NCI-H1436 treated with DMSO at 0.1 percent for 48 hours (cell line): ENCODE measurements at places on chromosomes 13 and 19.

GRCh38 chr13:111380431-111380830 lies 60.0 kb downstream of the TEX29 start:
- DNase-seq: no peak

- no peak for DNase-seq
Observed at GRCh38 chr19:29487432-29487831, 38.4 kb upstream of the VSTM2B start.

DNA sequence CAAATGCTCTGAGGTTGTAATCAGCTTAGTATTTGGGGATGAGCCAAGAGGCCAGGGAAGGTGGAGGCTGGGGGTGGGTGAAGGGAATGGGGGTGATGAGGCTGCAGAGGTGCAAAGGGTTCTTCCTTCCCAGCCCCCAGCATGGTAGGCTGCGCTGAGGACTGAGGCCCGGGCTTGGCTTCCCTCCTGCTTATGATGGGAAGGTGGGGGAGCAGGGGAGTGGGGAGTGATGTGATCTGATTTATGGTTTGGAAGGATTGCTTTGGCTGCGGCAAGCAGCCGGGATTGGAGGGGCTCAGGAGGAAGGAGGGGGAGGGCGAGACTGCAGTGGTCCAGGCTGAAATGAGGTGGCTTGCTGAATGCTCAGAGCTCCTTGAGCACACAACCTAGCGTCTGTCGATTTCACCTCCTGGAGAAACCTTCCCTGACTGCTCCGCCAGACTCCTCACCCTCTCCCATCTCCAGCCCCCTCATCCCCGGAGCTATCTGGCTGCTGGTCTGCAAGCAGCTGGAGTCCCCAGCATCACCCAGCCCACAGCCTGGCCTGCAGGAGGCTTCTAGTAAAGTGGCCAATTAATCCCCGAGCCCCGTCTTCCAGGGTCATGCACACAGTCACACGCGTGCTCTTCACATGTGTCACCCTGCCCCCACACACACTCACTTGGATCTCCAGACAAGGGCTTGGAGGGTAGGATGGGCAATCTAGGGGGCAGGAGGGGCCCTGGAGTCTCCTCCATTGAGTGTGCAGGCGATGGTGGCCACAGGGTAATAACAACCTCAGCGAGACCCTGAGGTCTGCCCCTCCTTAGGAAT lies 757 bp upstream of the CLEC11A start:
- no peak for DNase-seq

GRCh38 chr19:21680026-21680425 lies 87.4 kb downstream of the ZNF100 start:
- DNase-seq: no peak

DNA sequence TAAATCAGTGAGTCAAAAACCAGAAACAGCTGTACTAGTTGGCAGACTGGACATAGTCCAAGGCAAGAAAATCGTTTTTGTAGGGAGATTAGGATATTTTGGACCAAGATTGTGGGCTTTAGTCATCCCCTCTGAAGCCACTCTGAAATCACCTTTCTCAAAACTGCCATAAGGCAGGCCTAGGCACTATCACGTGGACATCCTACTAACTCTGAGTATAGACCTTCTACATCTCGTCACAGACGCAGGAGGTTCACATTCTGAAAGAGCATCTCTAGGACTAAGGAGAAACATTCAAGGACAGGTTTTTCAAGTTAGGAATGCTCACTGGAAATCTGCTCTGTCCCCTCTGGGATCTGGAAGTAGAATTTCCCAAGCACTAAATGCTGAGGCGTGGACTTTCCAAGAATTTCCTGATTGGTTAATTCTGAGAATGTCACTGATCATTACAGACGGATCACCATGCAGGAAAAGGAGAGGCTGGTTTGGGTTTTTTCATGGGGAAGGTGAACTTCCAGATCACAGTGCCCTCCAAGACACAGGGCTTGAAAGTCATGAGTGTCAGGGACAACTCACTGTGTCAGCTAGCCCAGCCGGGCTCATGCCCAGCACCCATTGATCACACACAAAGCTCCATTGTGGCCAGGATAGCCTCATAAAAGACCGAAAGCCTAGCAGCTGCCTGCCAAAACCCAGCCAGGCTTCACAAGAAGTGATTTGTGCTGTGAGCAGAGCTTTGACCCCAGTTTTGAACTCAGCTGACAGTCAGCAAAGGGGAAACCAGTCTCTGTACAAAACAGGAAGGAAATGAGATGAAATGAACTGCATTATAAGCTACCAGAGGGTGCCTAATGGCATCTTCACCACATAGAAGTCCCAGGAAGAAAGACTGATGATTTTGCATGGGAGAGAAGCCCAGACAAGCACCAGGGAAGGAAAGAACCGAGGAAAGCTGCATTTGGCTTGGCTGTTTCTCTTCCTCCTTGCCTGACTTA lies 2.7 kb upstream of the RUBCNL start:
- no peak for DNase-seq

- no peak for DNase-seq
Observed at GRCh38 chr13:41137951-41138350, 5.3 kb upstream of the KBTBD6 start.

- no peak for DNase-seq
Observed at GRCh38 chr13:101618440-101619187, 166.1 kb downstream of the ITGBL1 start.

- no peak for DNase-seq
Observed at GRCh38 chr19:53945441-53945840, 17.3 kb upstream of the CACNG8 start.
